Effector memory CD8-positive, alpha-beta T cell (primary cell): ENCODE measurements at places on chromosomes 7 and 10.

- no peak overlapping the region for H3K4me3 ChIP-seq
- no peak for DNase-seq
- H3K27me3 ChIP-seq, result peaks cover 43% of the 10 kb centered on the region
- no peaks in the 10 kb centered on the region for H3K4me1 ChIP-seq
- no peaks in the 10 kb centered on the region for H3K36me3 ChIP-seq
These were observed 67.1 kb upstream of the SYPL1 start for GRCh38 chr7:106179256-106179655.

GRCh38 chr7:137462074-137462715 is 118.7 kb upstream of the PTN start:
- H3K27me3 ChIP-seq, result no peaks in the 10 kb centered on the region
- H3K4me3 ChIP-seq, result no peak overlapping the region
- no peaks in the 10 kb centered on the region for H3K36me3 ChIP-seq
- no peak overlapping the region for H3K27ac ChIP-seq
- H3K4me1 ChIP-seq, result no peaks in the 10 kb centered on the region

DNA sequence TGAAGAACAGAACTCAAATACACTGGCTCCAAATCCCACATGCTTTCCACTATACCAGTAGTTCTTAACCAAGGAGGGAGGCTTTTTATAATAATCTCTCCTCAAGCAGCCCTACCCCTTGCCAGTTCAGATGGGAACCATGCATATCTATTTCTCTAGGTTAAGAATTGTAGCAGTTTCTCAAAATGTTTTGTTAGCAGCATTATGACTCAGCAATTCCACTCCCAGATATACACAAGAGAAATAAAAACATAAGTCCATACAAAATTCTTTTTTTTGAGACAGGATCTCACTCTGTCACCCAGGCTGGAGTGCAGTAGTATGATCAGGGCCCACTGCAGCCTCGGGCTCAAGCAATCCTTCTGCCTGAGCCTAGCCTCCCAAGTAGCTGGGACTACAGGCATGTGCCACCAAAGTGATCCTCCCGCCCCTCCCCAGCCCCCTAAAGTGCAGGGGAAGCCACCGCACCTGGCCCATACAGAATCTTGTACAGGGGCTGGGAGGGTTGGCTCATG is 18.1 kb downstream of the YWHAG start:
- no peak for DNase-seq
- peaks cover 32% of the 10 kb centered on the region for H3K4me1 ChIP-seq
- H3K27me3 ChIP-seq, result no peaks in the 10 kb centered on the region

DNA sequence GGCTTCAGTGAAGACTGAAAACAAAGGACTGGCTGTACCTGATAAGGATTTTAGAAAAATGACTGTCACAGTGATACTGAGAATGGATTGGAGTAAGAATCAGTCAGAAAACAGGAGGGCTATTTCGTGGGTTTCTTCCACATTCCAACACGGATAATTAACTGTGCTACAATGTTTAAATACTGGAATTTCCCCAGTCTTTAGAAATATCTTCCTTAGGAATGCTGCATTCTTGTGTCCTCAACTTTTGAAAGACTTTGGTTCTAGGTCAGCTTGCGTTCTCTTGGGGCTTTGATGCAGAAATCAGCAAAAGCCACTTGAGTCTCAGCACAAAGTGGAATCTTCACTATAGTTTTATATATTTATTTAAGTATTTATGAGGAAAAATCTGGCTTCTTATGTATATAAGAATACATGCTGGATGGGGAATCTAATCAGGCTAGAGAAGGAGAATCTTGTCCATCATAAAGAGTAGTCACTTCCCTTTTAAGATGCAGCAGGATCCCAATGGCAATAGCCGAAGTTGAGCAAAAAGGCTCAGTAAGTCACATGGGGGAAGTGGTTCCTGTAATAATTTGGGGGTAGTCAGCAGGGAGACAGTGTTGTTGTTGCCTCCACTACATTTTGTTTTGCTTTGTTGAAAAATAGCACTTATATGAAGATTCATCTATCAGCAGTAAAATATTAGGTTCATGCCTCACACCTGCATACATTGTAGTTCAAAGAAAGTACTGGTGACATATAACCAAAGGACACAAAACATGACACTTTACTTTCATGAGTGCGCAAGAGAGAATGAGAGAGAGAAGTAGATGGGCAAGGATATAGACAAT is 86.0 kb downstream of the CH25H start:
- H3K27ac ChIP-seq, result no peak overlapping the region
- no peaks in the 10 kb centered on the region for H3K4me1 ChIP-seq
- peaks cover 66% of the 10 kb centered on the region for H3K27me3 ChIP-seq
- DNase-seq, result no peak
- H3K4me3 ChIP-seq, result no peak overlapping the region

DNA sequence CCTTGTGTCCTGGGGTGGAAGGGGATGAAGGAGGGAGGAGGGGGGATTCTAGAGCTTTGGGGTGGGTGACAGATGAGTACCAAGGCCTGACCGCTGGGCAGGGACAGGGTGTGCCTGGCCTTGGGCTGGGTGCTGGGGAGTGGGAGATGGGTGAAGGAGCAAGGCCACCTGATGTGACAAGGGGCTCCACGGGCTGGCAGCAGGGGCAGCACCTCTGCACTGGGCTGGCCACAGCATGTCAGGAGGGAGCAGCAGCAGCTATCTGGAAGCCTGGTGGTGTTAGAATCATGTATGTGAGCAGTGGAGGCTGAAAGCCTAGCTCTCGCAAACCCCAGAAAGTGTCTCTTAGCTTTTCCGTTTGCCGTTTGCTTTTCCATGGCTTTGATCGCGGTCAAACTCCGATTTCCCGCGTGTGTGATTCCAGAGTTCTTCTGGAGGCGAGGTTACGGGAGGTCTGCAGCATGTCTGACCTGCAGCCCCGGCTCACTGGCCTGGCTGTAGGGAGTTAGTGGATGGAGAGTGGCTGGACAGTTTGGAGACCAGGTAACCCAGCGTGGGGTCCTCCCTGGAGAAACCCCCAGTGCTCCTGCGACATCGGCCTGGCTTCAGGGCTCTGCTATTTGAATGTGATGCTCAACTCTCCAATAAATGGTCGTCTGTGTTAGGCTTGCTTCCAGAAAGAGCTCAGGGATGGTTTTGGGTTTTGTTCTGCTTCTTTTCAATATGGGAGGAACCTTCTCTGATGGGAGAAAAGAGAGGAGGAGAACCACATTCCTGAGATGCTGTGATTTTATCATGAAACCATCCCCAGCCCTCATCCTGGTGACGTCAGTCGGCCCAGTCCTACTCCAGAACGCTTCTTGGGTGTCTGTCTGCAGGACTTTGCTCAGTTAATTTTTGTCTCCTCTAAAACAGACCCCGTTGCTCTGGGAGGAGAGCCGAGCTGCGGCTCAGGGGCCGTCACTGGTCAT is 105.5 kb downstream of the CUX1 start:
- no peak for DNase-seq
- H3K27me3 ChIP-seq, result no peaks in the 10 kb centered on the region
- H3K27ac ChIP-seq, result peak overlapping the region; percentile 32

GRCh38 chr10:17655567-17656146 is 11.7 kb downstream of the STAM start:
- H3K4me1 ChIP-seq, result peaks cover 67% of the 10 kb centered on the region
- H3K27me3 ChIP-seq, result no peaks in the 10 kb centered on the region
- H3K27ac ChIP-seq, result no peak overlapping the region

GRCh38 chr10:12194752-12195271 is 879 bp downstream of the NUDT5 start:
- DNase-seq, result no peak
- peaks cover 34% of the 10 kb centered on the region for H3K36me3 ChIP-seq
- H3K4me1 ChIP-seq, result peaks cover 31% of the 10 kb centered on the region
- peak overlapping the region; percentile 96 for H3K4me3 ChIP-seq

DNA sequence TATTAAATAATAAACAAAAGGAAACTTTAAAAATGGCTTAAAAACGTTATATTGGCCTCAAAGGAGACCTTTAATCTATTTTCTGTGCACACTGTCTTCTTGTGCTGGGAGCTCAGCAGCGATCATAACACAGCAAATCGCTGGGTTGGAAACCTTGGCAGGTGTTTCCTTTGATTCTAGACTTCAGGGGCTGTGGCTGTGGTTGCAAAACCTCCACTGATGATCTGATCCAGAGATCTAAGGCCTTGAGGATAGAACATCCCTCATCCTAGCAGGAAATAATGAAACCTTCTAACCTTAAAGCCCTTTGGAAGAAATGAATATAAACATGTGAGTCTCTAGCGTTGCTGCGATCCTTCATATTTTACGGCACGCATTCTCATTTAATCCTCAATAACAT is 29.8 kb downstream of the CDHR3 start:
- H3K27ac ChIP-seq, result no peak overlapping the region
- H3K27me3 ChIP-seq, result no peaks in the 10 kb centered on the region
- no peaks in the 10 kb centered on the region for H3K36me3 ChIP-seq
- H3K4me1 ChIP-seq, result peaks cover 7% of the 10 kb centered on the region

DNA sequence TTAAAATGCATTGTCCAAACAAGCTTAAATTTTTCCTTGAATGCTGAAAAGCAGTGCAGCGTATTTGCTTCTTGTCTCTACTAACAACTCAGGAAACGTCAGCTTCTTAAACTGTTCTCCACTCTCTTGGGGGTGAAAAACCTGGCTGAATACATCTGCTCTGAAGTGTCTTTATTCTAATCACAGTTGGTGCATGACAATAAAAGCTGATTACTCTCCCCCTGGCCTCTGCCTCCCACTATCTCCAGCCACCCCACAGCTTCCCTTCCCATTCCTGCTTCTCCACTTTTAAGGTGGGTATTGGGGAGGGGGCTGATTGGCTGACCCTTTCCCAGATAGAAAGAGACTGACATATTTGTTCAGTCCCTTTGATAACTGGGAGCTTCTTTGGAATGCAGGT is 456.0 kb downstream of the SORCS1 start:
- no peak overlapping the region for H3K27ac ChIP-seq
- no peak for DNase-seq
- no peaks in the 10 kb centered on the region for H3K4me1 ChIP-seq
- no peaks in the 10 kb centered on the region for H3K27me3 ChIP-seq

DNA sequence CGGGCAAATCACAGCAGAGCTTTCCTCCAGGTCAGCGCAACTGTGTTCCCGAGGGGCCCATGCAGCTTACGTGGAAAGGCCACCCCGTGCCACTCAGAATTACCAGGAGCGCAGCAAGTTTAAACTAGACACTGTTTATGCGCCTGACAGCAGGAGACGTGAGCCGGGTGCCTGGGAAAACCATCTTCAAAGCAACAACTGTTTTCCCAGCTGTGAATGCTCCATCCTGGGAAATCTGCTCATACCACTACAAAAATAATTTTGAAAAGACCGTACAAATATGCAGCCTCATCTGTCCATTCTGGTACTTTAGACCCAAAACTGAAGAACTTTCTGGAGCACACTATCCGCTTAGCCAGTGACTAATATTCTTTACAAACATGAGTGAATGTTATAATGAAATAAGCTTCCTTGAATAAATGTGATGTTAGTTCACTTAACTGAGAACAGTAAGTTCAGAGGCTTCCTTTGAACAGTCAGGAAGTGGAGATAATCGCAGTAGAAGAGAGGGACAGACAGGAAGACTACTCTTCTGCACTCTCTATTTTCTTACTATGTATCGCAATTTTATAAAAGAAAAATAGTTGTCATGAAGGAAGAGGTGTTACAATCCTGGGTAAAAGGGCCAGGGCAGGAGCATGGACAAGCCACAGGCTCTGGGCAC is 16.7 kb downstream of the GPER1 start:
- H3K27me3 ChIP-seq, result no peaks in the 10 kb centered on the region
- H3K4me1 ChIP-seq, result peaks cover 9% of the 10 kb centered on the region
- H3K4me3 ChIP-seq, result no peak overlapping the region
- DNase-seq, result no peak
- peaks cover 5% of the 10 kb centered on the region for H3K36me3 ChIP-seq
- H3K27ac ChIP-seq, result peak overlapping the region; percentile 46

GRCh38 chr7:40979296-40979695 is 723.6 kb downstream of the INHBA start:
- no peaks in the 10 kb centered on the region for H3K27me3 ChIP-seq
- H3K27ac ChIP-seq, result no peak overlapping the region
- DNase-seq, result no peak
- H3K4me3 ChIP-seq, result no peak overlapping the region

DNA sequence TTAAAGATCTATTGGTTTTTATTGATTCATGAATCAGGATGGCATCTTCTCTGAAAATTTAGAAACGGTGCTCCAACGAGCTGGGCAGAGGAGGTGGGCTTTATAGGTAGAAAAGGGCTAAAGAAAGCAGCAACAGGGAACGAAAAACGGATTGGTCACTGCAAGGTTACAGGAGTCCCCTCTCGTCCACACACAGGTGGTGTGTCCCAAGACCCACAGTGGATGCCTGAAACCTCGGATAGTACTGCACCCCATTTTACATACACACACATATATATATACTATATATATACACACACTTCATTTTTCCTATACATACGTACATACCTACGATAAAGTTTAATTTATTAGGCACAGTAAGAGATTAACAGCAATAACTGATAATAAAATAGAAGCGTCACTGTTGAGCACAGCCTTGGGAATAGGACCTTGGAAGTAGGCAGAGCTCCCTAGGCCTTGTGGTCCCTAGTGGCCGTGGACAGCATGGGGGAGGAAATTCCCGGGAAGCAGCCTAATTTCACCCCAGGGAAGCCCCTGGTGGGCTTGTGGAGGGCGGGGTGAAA is 737 bp upstream of the NUB1 start:
- no peak for DNase-seq
- peak overlapping the region; percentile 76 for H3K4me3 ChIP-seq
- H3K27me3 ChIP-seq, result no peaks in the 10 kb centered on the region

DNA sequence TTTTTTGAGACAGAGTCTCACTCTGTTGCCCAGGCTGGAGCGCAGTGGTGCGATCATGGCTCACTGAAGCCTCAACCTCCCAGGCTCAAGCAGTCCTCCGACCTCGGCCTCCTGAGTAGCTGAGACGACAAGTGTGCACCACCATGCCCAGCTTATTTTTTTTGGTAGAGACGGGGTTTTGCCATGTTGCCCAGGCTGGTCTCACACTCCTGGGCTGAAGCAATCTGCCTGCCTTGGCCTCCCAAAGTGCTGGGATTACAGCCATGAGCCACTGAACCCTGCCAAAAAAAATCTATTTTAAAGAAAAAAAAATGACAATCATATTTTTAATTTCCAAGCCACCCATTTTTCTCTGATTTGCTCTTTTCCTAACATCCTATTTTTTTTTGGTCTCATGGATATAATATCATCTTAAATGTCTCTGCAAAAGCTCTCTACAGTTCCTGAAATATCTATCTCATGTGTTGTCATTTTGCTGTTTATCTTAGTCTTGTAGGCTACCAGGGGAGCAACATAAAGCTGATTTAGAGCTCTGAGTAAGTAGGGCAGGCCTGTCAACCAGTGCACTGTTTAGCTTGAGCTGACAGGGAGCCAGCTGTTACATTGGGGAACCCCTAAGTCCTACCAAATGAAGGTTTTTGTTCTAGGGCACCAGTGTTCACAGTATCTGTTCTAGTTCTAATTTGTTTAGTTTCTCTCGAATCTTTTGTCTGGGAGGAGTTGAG is 29.9 kb upstream of the HBP1 start:
- H3K36me3 ChIP-seq, result no peaks in the 10 kb centered on the region
- no peak for DNase-seq
- H3K4me1 ChIP-seq, result no peaks in the 10 kb centered on the region

DNA sequence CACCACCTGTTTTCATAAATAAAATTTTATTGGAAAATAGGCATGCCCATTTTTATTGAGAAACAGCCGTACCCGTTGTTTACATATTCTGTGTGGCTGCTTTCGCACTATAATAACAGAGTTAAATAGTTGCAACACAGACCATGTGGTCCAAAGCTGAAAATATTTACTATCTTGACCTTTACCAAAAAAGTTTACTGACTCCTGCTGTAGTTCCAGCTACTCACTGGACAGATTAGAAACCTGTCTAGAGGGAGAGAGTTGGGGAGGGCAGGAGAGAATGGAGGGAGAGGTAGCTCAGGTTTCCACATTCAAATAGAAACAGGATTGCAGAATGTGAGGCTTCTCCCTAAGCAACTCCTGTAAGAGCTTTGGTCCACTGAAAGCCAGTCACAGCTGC is 55.1 kb upstream of the GLCCI1 start:
- DNase-seq, result no peak
- H3K4me3 ChIP-seq, result no peak overlapping the region
- no peaks in the 10 kb centered on the region for H3K36me3 ChIP-seq
